ENCODE measurements at places on chromosomes 16 and 17.

- no peak for DNase-seq
Measured at GRCh38 chr17:81417879-81418709, 22.8 kb downstream of the BAHCC1 start.

- DNase-seq = no peak
Measured at GRCh38 chr16:86630471-86630870, 52.1 kb downstream of the FOXL1 start.

GRCh38 chr16:19912455-19913339 is 28.0 kb upstream of the GPRC5B start:
- no peak for DNase-seq

- DNase-seq = no peak
Measured at GRCh38 chr17:72394531-72394930, 273.7 kb downstream of the SOX9 start.

DNA sequence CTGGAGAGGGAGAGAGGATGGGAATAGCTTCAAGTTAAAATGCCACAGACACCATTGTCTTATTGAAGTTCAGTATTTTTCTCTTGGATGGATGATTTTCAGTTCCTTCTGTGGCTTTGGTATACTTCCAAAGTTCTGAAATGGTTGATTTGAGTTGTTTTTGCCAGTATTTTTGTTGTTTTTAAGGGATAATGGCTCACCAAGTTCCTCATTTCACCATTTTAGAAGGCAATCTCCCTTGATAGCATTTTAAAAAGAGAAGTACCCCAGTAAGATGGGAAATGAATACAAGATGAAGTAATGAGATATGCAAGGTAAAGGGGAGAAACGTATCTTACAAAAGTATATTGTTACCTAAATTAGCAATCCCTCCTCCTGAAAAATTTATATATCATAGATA is 18.5 kb upstream of the SPDYE4 start:
- no peak for DNase-seq

GRCh38 chr17:49338883-49339282 is 23.2 kb downstream of the ZNF652 start:
- no peak for DNase-seq

DNA sequence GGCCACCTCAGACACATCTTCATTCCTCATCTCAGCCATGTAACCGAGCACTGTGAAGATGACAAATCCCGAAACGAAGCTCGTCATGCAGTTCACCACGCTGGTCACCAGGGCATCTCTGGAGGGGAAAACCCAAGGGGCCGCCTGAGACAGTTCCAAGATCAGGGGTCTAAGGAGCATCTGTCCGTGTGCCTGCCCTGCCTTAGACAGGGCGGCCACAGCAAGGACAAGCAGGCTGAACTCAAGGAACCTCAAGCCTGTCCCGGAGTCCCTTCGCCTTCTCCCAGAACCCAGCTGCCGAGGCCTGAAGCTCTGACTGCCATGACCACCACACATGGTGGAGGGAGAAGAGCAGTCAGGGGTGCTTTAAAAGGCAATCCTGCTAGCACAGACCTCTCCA is 22.7 kb downstream of the SLC6A4 start:
- no peak for DNase-seq
